ENCODE measurements at places on chromosomes 1 and 21. TPM values are rescaled to one million over a fixed set of nuclear protein-coding genes. Genes with fewer than 3 reads are reported as not detected.

TEX38 gene
- not detected for total RNA-seq

DNA sequence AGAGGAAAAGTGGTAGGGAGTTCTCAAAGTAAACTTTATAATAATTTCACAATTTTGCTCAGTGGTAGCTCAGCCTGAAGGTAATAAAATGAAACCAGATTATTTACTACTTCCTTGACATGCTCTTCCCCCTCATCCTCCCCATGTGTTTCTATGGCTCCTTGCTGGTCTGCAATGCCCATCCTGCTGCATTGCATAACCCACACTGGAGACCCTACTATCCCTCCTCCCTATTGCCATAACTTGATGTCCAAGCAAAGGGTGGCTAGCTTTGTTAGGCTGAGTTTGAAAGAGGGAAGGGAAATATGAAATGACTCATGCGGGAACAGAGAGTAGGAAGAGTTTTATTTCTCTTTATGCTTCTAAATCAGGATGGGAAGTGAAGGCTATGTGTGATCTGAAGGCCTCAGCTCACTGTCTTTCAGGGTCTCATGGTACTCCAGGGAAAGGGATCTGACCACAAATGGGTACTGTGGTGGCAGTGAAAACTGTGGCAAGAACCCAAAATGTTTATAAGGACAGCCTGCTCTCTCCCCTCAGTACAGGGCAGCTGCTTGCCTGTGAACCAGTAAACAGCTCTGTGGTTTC is 36.4 kb upstream of the HSD17B7 start:
- no peaks in the 10 kb centered on the region for H3K4me1 ChIP-seq
- no peak for DNase-seq
- H3K4me3 ChIP-seq, result no peak overlapping the region
- H3K27me3 ChIP-seq, result no peaks in the 10 kb centered on the region
- H3K27ac ChIP-seq, result no peak overlapping the region

DNA sequence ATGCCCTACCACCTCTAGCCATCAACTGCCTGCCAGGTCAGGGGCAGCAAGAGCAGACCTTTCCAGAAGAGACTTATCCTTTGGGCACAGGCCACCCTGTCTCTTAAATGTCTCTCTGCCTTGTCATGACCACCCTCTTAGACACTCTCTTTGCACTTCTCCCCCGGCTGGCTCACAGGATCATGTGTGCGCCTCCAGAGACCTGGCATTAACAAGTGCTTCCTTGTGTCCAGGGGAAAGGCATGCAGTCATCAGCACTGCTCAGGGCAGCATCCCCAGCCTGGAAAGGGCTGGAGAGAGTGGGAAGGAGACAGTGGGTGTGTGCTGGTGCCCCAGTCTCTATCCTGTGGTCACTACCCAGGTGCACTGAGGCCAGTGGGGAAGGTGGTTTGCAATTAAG is 85.2 kb upstream of the TLR5 start:
- DNase-seq, result no peak
- no peak overlapping the region for H3K4me3 ChIP-seq
- H3K27me3 ChIP-seq, result no peaks in the 10 kb centered on the region
- H3K27ac ChIP-seq, result no peak overlapping the region
- H3K4me1 ChIP-seq, result no peaks in the 10 kb centered on the region
- H3K36me3 ChIP-seq, result no peaks in the 10 kb centered on the region

DNA sequence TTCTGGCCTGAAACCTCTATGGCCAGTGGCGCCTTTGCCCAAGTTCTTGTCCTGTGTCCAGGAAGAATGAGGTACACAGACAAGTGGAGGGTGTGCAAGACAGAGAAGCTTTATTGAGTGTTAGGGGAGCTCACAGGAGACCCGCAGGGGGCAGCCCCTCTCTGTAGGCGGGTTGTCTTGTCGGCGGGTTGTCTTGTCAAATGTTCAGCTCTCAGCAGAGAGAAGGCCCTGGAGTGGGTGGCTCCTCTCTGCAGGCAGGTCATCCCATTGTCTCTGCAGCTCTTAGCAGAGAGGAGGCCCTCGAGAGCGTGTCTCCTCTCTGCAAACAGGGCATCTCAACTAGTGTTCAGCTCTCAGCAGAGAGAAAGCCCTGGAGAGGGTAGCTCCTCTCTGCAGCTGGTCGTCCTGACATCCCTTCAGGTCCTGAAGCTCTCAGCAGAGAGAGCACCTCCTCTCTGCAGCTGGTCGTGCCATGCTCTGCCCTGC is 11.0 kb downstream of the COL6A2 start:
- no peak for DNase-seq
- H3K36me3 ChIP-seq, result peaks cover 17% of the 10 kb centered on the region
- H3K27ac ChIP-seq, result no peak overlapping the region
- H3K4me1 ChIP-seq, result peaks cover 9% of the 10 kb centered on the region
- no peak overlapping the region for H3K4me3 ChIP-seq

Data from upper lobe of left lung (tissue), 6 donors.